AG04449 (cell line): ENCODE measurements at places on chromosomes 1 and 21.

GRCh38 chr1:97364086-97364485 lies 556.7 kb downstream of the DPYD start:
- no peak for DNase-seq

- no peak for DNase-seq
Measured at GRCh38 chr1:25743164-25744139, 56.5 kb upstream of the SELENON start.

DNA sequence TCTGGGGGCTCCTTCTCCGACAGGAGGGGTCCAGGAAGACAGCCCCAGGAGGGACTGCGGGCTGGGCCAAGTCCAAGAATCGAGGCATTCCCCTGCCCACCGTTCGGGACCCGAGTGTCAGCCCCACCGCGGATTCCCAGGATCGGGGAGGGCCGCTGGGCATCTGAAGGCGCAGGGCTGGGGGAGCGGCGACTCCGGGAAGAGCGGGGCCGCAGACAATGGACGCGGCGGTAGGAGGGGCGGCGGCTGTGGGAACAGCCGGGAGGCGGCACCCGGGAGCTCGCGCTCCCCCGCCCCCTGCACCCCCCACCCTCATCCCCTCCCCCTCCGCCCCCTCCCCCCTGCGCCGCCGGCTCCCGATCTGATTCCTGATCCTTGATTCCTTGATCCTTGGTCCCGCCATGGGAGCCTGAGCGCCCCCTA lies at the start of gene VANGL2:
TSS of gene VANGL2 (plus strand) at position 342 of the 423 bp plus-strand sequence. CDS start 15,274 bp downstream, outside the sequence.
- no peak for DNase-seq

- DNase-seq, result no peak
Measured at GRCh38 chr1:16014509-16015482, 3.0 kb downstream of the HSPB7 start.

GRCh38 chr1:109807822-109808680 lies 44.3 kb upstream of the EPS8L3 start:
- no peak for DNase-seq

DNA sequence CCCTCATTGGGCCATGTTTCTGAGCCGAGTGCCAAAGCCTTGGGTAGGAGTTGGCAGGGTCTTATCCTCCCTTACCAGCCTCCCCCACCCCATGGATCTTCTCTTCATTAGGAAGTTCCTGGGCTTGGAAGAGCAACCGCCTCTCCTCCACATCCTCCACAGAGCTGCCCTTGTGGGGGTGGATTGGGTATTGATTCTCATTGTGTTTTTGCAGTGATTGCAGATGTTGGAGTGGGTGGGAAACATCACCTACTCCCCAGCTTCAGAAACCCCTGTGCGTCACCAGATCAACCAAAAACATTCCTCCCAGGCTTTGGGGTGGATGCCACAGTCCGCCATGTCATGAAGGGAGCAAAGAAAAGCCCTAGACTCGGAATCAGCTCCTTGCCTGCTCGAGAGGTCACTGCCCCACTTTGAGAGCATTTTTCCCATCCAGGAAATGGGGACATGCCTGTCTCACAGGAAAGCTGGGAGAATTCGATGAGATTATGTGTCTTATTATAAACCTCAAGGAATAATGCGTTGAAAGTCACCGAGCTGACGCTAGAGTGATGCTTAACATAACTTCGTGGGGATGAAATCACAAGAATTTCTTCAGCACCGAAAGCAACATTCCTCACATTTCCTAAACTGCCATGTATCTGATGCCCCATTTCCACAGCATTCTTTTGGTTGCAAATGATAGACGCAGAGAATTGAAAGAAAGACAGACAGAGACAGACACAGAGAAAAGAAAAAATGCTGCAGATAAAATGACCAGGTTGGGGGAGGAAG lies 44.7 kb upstream of the ZBTB40 start:
- no peak for DNase-seq

DNA sequence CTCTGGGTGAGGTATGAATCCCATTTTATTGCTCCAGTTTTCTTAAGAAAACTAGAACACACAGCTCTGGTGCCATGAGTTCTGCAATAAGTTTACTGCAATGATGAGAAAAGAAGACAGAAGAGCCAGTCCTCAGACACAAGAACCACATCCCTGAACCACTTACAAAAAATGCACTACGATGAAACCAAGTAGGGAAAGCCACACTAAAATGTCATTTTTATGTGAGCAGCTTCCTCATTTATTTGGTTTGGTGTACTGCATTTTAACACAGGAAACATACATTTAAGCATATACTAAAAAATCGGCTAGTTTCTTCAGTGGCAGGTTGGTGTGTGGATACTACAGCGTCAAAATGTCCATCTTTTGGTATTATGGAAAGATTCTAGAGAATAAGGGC lies 95.9 kb downstream of the PTPN14 start:
- DNase-seq, result no peak

DNA sequence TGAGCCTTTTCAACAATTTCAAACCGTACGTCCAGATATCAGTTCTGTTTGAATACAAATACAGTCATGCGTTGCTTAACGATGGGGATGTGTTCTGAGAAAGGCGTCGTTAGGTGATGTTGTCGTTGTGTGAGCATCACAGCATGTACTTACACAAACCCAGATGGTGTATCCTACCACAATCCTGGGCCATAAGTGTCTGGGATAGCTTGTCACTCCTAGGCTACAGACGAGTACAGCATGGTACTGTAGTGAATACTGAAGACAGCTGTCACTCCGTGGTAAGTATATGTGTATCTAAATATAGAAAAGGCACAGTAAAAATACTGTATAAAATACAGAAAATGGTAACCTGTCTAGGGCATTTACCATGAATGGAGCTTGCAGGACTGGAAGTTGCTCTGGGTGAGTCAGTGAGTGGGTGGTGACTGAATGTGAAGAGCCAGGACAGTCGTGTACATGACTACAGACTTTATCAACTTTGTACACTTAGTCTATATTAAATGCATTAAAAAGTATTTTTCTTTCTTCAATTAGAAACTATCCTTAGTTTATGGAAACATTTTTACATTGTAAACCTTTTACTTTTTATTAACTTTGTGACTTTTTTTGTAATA lies 10.5 kb upstream of the OR2W3 start:
- DNase-seq, result no peak

DNA sequence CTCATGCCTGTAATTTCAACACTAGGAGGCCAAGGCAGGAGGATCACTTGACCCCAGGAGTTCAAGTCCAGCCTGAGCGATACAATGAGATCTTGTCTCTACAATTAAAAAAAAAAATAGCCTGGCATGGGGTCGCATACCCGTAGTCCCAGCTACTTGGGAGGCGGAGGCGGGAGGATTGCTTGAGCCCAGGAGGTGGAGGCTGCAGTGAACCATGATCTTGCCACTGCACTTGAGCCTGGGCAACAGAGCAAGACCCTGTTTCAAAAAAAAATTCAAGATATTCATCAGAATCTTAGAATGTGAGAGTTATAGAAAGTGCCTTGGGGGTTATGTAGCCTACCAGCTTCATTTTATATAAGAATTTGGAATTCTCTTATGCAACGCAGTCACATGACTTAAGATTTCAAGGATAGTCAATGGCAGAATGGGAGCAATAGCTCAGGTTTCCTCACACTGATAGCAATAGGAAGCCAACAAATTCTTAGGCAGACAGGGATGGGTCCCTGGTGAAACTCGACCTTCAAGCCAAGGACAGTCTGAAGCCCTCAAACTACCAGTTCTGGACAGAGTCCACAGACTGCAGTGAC lies 462.5 kb downstream of the SETD4 start:
- DNase-seq, result no peak

DNA sequence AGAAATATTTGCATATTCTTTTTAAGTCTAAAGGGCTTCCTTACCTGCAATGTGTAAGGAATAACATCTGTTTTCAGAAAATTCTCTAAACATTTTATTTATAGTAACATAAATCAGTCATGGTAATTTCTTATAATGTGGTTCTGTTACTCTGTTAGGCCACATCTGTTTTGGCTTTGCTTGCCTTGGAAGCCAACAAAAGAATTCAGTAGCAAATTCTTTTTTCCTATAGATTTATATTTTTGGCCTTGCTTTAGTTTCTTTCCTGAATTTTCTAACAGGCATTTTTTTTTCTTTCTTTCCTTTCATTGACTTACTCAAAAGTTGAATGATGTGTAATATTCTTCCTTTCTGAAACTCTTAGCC lies 72.2 kb downstream of the OSBPL9 start:
- DNase-seq, result no peak

DNA sequence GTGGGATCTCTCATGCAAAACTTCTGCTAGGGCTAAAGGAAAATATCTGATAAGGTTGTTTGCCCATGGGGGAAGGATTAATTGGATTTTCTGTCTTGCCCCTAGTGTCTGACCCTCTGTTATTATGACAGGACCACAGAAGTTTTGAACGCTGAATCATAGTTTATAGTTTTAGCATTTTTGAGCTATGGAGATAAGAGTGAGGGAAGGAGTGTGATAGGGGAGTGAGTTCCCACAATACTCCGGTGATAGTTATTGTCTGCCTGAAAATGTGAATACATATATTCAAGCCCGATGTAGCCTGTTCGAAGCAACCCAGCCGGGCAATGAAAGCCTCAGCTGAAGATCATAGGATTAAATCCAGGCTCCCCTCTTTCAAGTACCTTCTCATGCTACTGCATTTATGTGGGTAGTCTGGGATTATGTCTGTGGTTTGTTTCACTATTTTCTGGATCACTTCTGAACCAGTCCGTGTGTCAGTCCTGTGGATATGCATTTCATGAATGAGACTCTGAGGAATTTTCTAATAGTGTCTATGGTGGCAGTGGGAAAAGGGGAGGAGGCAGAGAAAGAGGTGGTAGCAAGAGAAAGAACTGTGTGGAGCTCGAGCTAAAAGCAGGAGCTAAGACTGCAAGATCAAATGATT lies 258.7 kb downstream of the DISC1 start:
- no peak for DNase-seq
